ENCODE measurements at places on chromosomes 12 and 14.

DNA sequence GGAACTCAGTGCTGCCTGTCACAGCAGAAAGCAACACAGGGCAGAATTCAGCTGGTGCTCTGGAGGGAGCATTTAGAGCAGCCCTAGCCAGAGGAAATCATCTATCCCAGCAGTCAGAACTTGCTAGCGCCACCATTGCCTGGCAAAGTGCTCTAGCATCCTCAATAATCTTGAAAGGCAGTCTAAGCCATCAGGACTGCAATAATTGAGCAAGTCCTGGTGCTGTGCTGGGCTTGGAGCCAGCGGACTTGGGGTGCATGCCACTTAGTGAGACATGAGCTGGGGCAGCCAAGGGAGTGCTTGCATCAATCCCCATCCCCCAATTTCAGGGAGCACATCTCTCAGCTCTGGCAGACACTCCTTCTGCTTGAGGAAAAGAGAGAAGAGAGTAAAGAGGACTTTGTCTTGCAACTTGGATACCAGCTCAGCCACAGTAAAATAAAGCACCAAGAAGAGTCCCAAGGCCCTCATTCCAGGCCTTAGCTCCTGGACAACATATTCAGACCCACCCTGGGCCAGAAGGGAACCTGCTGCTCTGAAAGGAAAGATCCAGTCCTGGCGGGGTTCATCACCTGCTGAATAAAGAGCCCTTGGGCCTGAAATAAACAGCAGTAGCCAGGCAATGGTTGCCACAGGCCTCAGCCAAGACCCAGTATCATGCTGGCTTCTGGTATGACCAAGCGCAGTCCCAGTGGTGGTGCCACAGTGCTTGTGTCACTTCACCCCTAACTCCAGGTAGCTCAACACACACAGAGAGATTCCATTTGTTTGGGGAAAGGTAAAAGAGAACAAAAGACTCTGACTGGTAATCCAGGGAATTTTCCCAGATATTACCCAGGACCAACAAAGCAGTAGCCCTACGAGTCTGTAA is 44.5 kb upstream of the ZDHHC17 start:
- DNase-seq: no peak

GRCh38 chr12:48054955-48055821 is 50.7 kb downstream of the SENP1 start:
- DNase-seq: no peak

DNA sequence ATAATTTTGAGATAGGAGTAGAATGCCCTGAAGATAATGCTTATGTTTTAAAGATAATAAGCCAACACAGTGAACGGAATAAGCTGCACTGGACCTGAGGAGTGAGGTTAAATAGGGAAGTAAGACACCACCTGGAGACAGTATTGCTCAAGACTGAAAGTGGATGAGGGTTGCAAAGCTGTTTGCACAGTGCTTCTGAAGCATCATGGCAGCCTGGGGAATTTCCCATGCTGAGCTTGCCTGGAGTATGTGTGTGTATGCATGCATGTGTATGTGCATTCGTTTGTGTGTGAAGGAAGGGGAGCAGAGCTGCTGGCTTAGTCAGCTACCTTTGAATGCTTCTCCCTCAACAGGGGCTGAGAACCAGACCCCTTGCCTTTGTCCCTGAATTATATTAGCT is 35.8 kb downstream of the BHLHE41 start:
- no peak for DNase-seq

DNA sequence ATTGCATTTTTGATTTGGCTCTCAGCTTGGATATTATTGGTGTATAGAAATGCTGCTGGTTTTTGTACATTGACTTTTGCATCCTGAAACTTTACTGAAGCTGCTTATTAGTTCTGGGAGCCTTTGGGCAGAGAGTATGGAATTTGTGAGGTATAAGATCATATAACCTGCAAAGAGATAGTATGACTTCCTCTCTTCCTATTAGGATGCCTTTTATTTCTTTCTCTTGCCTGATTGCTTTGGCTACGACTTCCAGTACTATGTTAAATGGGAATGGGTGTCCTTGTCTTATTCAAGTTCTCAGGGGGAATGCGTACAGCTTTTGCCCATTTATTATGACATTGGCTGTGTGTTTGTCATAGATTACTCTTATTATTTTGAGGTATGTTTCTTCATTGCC is 23.5 kb downstream of the SCFD1 start:
- no peak for DNase-seq

DNA sequence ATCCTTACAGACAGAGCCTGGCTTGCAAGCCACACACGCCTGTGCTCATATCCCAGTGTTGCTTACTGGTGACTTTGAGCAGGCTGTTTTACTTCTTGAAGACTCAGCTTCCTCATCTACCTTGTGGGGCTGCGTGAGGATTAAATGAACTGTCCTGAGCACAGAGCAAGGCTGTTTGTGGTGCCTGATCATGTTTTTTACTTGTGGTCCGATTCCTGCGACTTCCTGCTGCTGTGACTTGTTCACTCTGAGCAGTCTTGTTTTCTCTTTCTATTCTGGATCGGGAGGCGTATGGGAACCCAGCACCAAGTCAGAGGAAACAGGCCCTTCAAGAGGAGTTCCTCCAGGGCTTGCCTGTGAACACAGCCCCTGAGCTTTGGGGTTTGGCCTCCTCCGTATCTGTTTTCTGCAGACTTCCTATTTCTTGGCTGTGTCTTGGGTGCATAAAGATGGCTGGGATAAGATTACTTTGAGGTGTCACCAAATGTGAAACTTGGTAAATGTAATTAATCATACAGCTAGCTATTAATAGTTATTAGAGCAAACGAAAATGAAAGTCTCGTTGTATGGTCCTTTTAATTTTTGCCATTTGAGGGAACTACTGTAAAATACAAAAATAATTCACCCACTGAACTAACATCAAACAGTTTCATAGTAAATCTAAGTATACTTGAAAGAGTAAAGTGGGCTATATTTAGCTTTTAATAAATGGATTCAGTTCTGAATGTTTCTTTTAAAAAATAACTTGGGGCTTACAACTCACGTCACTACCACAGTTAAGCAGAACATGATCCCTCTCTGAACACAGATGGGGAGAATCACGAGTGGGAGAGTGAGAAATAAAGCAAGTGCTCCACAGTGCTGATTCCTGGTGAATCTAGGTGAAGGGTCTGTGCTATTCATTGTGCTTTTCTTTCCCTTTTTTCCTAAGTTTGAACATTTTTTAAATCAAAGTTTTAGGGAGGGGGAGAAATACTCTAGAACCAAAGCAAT is 251.5 kb downstream of the FOXN3 start:
- no peak for DNase-seq

DNA sequence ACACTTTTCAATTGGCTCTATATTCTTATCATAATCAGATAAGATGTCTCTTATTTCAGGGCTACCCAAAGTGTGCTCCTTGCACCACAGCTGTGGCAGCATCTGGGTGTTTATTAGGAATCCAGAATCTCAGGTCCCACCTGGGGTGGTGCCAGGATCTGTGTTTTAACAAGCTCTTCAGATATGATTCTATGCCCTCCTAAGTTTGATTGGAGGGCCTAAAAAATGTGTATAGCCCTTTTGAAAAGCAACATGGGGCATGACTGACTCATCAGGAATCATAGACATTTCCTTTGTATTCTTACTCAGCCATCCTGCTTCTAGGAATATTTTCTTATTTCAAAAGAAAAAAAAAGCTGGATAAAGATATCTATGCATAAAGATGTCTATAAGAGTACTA is 103.1 kb downstream of the HELB start:
- DNase-seq: peak; percentile 9

GRCh38 chr14:42391146-42391834 is 784.6 kb downstream of the LRFN5 start:
- no peak for DNase-seq

GRCh38 chr14:69484444-69485314 is at the start of gene PLEKHD1:
TSS of gene PLEKHD1 (plus strand) at chr14:69484728. CDS start at chr14:69484966, 238 bp downstream.
- DNase-seq: no peak

GRCh38 chr12:1842905-1843640 is 22.7 kb downstream of the LRTM2 start:
- no peak for DNase-seq

- DNase-seq: no peak
Measured at GRCh38 chr12:26595806-26596205, 237.2 kb downstream of the ITPR2 start.

GRCh38 chr14:77151918-77152588 is 10.5 kb upstream of the ZDHHC22 start:
- DNase-seq: peak; percentile 68

GRCh38 chr12:115611477-115611876 is 666.0 kb downstream of the MED13L start:
- DNase-seq: no peak

DNA sequence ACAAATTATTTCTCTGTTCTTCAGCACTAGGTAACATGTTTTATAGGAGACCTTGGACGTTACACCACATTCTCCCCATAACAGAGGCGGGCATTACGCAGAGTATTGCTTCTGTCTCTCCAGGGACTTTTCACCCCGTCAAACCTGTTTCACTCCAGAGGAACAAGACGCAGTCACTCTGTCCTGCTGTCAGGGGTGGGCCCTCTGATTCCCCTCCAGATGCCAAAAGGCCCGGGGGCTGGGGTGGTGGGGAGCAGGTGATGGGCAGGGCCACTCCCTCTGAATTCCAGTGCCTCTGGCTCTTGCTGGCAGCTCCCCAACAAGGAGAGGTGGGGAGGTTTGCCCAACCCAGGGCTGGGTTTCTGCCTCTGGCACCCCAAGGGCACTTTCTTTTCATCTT is 71.9 kb downstream of the NTF3 start:
- DNase-seq: no peak

DNA sequence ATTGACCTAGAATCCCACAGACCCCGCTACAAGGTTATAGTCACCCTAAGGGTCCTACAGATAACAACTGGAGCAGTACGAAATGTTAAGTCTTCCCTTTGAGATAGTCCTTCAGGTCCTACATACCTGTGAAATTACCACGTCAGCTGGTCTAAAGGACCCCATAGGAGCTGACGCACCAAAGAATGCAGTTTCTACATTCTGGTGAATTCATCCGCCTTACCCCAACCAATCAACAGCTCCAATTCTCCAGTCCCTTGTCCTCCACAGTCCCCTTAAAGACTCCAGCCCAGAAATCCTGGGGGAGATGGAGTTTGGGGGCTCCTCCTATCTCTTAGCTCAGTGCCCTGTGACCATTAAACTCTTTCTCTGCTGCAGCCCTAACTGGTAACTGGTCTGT is 36.2 kb upstream of the PRMT8 start:
- no peak for DNase-seq

Data from SW 1271 (cell line).